ENCODE measurements at places on chromosomes 12 and 14.

GRCh38 chr14:71720978-71721624 is 211.1 kb upstream of the RGS6 start:
- DNase-seq = peak; percentile 32

GRCh38 chr14:101005447-101005846 is 101.9 kb upstream of the RTL1 start:
- no peak for DNase-seq

- no peak for DNase-seq
Observed at GRCh38 chr14:51147183-51147582, 52.3 kb upstream of the TRIM9 start.

GRCh38 chr12:56677680-56678079 is 10.4 kb downstream of the PTGES3 start:
- no peak for DNase-seq

- no peak for DNase-seq
Observed at GRCh38 chr14:68232300-68233055, 412.9 kb downstream of the RAD51B start.

DNA sequence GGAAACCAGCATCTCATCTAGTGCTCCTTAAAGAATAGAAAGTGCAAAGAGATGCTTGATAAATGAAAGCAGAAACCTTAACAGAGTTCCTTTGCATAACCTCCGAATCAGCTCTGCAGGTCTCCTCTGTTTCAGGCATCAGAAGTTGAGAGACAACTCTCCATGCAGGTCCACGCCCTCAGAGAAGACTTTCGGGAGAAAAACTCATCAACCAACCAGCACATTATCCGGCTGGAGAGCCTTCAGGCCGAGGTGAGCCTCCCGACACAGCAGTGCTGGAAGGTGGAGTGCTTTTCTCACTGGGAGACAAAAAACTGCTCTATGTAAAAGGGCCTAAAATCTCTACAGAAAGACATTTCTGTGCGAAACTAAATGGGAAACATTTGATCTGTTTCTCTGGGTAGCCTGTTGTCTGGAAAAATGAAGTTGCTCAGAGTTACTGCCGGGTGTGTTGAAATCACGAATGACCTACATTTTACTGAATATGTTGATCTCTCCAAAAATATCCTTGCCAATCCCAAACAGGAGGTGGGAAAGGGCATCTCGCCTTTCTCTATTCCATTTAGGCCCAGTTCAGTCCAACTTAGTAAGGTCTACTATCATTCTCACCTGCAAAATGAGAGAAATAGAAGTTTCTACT is 54.9 kb downstream of the RAB35 start:
- no peak for DNase-seq

DNA sequence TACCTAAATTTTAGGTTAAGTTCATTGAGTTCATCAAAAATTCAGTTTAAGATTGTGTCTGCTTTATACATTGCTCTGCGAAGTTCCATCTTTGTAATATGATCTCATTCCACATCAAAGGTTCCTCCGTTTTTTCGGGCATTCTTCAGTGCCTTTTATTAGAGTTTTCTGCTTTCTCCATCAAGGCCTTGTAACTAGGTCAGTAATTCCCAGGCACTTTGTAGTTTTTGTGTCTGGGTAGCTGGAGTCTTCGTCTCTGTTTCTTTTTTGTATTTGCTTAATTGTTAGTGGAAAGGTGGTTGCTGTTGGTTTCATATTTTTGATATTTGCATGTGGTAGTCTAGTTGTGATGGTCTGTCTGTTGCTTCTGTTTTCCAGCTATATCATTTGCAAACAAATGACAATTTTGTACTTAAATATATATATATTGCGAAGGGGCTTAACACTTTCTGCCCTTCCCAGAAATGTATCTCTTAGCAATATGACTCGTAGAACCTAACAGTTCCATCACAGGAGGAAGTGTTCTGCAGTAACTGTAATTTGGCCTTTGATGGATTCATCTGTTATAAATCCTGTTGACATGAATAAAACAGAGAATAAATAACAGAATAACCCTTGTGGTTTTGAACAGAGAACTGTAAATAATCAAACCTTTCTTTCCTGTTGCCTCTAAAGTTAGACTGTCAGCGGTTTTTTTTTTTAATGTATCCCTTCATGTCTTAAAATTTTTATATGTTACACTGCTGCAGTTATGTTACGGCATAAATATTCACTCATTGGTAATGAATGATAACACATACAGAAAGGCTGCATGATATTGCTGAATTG is 88.4 kb upstream of the DYNC1H1 start:
- DNase-seq = no peak

GRCh38 chr12:92649511-92650227 is 53.1 kb upstream of the PLEKHG7 start:
- peak; percentile 55 for DNase-seq

- DNase-seq = peak; percentile 54
Observed at GRCh38 chr12:40622246-40622838, 69.9 kb upstream of the CNTN1 start.

DNA sequence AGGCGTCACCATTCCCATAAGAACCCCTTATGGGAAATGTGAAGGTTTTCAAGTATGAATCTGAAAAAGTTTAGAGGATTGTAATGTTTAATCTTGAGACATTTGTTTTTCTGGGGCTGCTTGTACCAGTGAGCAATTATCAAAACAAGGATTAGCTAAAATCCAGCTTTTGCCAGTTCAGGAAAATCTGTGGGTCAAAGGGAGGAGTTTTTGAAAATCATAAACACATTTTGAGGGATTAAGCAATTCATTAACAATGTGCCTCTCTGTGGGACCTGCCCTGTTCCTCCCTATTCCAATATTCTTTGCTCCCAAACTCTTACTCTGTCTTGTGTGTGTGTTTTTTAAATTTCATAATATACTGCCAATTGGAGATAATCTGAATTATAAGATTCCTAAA is 11.7 kb upstream of the DAAM1 start:
- no peak for DNase-seq

DNA sequence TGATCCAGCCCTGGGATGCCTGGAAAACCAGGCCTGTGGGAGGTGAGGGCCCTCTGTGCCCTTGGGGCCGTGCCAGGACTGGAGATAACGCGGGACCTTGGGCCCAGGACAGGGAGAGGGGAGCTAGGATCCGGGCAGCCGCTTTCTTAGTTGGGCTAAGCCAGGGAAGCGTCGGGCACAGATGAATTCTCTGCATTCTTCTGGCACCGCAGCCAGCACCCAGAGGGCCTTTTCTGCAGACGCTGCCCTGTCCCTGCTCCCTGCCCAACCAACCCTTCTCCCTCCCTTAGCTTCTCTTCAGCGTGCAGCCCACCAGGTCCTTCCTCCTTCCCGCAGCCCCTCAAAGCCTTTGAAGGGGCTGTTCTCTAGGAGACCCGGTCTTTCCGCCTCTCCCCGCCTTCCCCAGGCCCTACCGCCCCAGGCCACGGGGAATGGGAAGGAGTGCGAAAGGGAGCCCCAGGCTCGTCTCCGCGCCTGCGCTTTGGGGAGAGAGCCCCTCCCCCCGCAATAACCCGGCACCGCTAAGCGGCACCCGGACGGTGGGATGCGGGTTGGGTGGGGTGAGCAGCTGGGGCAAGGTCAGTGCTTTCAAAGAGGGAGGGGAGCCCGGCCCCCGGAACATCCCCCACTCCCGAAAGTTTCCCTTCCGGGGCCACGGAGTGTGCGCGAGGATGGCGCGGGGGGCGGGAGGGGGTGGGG is 663 bp downstream of the NCKAP5L start:
- peak; percentile 50 for DNase-seq

- DNase-seq = no peak
Observed at GRCh38 chr12:106096376-106096775, 42.4 kb downstream of the NUAK1 start.

- no peak for DNase-seq
Observed at GRCh38 chr14:50892255-50892654, 20.4 kb downstream of the ABHD12B start.

DNA sequence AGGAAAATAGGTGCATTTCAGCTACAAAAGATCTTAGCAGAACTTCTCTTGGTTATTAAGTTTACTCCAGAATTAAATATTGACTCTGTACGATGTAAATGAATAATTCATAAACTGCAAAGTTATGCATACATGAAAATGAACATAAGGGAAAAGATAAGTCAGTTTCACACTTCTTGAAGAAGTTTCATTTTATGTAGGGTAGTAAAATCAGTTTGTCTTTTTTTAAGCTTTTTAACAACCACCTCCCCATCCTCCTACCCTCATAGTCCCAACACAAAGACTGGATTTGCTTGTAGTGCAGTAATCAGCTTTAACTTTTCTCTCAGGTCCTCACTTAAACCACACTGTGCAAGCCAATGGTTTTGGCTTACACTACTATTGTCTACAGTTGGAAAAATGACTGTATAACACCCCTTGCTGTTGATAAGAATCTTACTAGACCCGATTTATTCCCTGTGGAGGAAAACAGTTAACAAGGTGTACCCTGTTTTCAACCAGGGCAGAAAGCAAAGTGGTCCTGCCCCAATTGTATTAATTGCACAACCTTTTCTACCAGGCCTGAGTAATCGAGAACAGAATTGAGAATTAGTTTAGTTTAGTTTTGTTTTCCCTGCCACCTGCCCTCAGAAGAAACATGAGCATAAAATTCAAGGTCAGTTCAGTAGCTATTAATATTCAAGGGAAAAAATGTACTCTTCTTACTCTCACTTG is 44.1 kb downstream of the NIN start:
- no peak for DNase-seq

GRCh38 chr12:87094356-87094755 is 838.2 kb upstream of the MGAT4C start:
- DNase-seq = no peak

DNA sequence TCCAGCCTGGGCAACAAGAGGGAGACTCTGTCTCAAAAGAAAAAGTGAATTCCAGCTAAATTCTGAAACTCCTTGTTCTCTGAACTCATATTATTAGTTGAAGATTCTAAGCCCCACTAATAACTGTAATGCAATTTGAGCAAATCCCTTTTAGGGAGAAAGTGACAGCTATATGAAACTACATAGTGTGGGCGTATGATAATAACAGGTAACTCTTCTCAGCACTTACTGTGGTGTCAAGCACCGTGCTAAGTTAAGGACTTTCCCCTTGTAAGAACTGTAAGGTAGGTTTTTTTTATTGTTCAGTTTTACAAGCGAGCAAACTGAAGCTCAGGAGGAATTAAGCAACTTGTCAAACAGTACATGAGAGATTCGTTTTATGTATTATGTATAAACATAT is 5.4 kb downstream of the ANKRD13A start:
- DNase-seq = no peak

- DNase-seq = no peak
Observed at GRCh38 chr12:26848156-26848825, 15.3 kb upstream of the ITPR2 start.

GRCh38 chr12:112606611-112607365 is 184.8 kb upstream of the RPH3A start:
- no peak for DNase-seq

GRCh38 chr14:58787592-58787991 is 149.8 kb downstream of the DACT1 start:
- no peak for DNase-seq

- no peak for DNase-seq
Observed at GRCh38 chr14:23661542-23661941, 25.4 kb downstream of the DHRS2 start.

- no peak for DNase-seq
Observed at GRCh38 chr14:64281805-64282204, 12.4 kb downstream of the ESR2 start.

- no peak for DNase-seq
Observed at GRCh38 chr12:130919086-130919485, 34.6 kb upstream of the ADGRD1 start.

- DNase-seq = peak; percentile 66
Observed at GRCh38 chr12:90978117-90978770, 23.3 kb upstream of the CCER1 start.

DNA sequence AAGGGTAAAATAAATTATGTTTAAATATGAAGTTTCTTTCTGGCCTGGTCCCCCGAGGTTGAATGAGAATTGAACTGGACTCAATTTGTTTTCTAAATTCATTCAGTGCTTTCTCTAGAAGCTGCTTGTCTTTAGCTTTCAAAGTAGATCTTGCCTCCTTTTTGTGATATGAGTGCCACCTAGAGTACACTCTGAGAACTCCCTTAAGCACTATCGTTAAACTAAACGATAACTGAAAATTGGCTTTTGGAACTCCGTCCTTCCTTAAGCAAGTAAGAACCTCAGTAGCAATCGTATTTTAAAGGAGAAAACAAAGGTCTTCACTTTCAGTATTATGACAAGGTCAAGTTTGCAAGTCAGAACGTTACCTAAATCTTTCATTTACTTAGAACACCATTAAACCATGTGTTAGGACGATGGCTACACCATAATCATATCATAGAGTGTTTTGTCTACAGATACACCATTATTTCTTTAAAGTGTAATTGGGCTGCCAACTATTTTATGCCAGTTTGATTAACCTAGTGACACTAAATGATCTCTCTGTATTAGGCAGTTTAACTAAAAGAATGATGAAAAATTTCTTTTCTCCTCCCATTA is 364.8 kb downstream of the SNAPC1 start:
- peak; percentile 78 for DNase-seq

DNA sequence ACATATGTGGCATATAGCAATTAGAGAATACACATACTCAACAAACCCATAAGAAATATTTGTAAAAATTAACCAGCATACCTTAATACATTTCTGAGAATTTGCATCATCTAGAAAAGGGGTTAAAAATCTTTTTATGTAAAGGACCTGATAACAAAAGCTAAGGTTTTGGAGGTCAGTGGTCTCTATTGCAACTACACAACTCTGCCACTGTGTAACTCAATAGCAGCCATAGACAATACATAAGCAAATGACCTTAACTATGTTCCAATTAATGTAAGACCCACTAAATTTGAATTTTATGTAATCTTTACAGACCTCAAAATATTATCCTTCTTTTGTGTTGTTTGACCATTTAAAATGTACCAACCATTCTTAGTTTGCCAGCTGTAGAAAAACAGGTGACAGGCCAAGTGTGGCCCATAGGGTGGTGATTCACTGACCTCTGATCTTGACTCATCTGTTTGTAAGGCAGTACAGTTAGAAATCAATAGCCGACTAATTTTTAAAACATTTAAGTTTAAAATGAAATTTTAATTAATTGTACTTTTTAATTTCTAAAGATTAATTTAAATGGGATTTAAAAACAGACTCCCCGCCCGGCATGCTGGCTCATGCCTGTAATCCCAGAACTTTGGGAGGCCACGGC is 7.4 kb upstream of the EPS8 start:
- no peak for DNase-seq

- no peak for DNase-seq
Observed at GRCh38 chr14:66645716-66646115, 137.8 kb downstream of the GPHN start.

- no peak for DNase-seq
Observed at GRCh38 chr14:79833781-79834180, 377.5 kb downstream of the DIO2 start.

GRCh38 chr14:60222820-60223219 is 26.2 kb upstream of the PPM1A start:
- no peak for DNase-seq
